NCI-H1930 (cell line): ENCODE measurements at places on chromosomes 4 and X.
A peak's percentile ranks its signal among the peaks of the same experiment; 100 is the strongest.

GRCh38 chrX:74262452-74263209 lies 41.3 kb upstream of the ZCCHC13 start:
- no peak for DNase-seq

DNA sequence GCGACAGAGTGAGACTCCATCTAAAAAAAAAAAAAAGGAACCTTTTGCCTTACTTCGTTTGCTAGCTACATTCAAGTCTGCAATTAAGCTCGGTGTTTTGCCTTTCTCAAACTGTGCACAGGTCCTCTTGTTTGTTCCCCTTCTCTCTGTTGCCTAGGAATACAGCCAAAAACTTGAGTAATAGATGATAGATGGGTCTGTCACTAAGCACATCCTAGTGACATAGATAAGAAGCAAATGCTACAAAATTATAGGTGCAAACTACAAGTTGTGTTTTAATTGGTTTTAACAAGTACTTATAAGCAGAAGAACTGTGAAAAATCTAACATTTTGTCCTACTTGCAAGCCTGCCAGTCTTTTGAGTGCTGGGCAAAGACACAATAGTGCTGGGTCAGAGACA lies 95.2 kb downstream of the SNCA start:
- no peak for DNase-seq

DNA sequence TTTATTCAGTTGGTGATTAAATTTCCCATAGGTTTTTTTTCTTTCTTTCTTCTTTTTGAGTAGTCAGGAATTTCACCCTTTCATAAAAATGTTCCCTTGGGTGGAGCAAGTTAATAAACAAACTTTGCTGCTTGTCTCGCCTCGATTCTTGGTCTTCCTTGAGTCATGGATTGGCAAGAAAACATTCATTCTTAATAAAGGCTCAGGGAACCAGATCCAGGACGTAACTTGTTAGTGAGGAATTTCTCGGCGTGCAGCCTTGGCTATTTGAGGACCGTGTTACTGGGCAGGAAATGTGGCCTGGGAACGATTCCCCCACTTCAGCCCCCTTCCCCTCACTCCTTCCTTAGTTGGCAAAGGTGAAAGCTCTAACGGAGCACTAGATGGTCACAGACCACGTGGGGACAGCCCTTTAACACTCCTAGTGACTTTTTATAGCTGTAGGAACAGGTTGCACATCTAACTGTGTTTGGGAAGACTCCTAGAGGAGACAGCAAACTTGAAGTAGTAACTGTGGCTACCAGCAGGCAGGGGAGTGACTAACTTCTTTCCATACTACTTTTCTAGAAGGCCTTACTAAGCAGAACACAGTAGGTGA lies 106.8 kb downstream of the UCHL1 start:
- no peak for DNase-seq

GRCh38 chrX:25755194-25755593 lies 382.9 kb upstream of the MAGEB18 start:
- DNase-seq, result no peak

GRCh38 chr4:41362621-41363383 lies 106.1 kb downstream of the UCHL1 start:
- no peak for DNase-seq

GRCh38 chr4:152676052-152676854 lies 3.5 kb downstream of the TMEM154 start:
- no peak for DNase-seq

GRCh38 chrX:109782994-109783700 lies 50.1 kb upstream of the ACSL4 start:
- no peak for DNase-seq

- no peak for DNase-seq
Measured at GRCh38 chr4:12729384-12729783, 754.8 kb downstream of the RAB28 start.

DNA sequence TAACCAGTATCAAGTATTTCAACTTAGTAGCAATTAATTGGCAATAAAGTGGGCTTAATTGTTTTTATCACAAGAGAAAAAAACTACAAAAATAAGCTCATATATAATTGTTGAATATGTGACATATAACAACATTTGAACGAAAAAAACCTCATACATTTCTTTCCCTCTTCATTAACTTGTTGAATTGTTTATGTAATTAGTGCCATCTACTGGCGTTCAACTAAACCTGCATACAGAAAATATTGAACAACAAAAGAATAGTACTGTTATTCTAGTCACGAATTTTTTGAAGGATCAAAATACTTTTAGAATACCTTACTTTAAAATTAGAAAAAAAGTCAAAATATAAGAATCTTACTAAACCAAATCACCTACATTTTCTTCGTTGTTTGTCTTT lies 586.5 kb upstream of the FTHL17 start:
- peak; percentile 4 for DNase-seq

DNA sequence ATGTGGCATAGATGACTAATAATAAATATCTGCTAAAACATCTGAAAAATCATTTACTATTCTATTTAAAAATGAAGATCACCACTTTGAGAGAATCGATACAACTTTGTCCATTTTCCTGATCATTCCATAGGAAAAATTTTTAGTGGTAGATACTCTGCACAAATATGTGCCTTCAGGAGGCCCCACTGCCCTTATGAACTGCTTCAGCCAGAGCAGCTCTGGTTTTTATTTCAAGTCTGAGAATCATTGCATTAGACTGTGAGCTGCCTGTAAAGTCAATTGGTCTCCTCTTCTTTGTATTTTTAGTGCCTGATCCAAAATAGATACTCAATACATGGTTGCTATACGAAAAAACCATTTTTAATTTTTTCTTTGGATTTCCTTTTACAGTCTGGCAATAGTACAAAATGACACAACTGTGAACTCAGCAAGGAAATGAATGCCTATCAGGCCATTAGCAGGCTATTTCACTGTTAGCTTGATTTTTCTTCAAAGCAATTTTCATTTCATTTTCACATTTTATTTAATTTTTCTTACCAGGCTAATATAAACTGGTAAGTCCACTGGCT lies 69.1 kb downstream of the SHISA3 start:
- DNase-seq, result no peak

GRCh38 chrX:29880977-29881376 lies 334.4 kb upstream of the MAGEB2 start:
- no peak for DNase-seq

- no peak for DNase-seq
Measured at GRCh38 chr4:99998062-99998867, 48.2 kb upstream of the H2AZ1 start.

GRCh38 chr4:79584902-79585301 lies 176.9 kb upstream of the GK2 start:
- DNase-seq, result no peak

- DNase-seq, result no peak
Measured at GRCh38 chr4:127936974-127937373, 28.0 kb downstream of the MFSD8 start.

- DNase-seq, result no peak
Measured at GRCh38 chrX:49111791-49112190, 11.7 kb downstream of the GPKOW start.

- DNase-seq, result no peak
Measured at GRCh38 chr4:1812720-1813119, 19.6 kb downstream of the FGFR3 start.

DNA sequence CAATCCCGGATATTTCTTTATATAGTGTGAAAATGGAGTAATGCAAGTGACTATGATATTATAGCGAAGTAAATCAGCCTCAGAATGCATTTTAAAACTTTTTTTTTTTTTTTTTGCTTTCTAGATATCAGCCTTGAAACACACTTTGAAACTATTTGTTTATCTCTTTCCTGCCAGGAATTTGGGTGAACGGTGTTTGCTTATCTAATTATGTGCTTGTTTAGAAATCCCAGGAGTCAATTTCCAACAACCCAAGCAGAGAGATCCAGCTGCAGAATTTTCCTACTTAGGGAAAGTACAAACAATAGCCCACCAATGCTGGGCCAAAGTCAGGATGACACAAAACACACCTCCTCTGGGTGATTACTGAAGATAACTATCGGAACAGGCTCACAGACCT lies 958.8 kb downstream of the PCDH18 start:
- DNase-seq, result no peak

- DNase-seq, result peak; percentile 5
Measured at GRCh38 chrX:46554942-46555341, 9.7 kb upstream of the ZNF674 start.

DNA sequence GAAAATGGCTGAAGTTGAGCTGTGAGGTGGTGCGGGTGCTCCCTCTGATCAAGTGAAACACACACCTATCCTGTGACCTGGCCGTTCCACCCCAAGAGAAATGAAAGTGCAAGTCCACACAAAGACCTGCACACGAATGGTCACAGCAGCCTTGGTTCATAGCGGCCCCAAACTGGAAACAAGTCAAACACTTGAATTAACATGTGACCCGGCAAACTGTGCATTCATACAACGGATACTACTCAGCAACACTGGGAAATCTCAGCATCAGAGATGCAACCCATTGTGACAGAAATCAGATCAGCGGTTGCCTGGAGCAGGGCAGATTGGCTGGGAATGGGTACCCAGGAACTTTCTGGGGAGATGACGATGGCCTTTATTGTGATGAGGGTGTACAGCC lies 7.6 kb downstream of the G6PD start:
- no peak for DNase-seq

- no peak for DNase-seq
Measured at GRCh38 chr4:128512767-128513322, 225.2 kb upstream of the PGRMC2 start.

GRCh38 chr4:167838686-167839085 lies 253.7 kb upstream of the ANXA10 start:
- DNase-seq, result no peak

DNA sequence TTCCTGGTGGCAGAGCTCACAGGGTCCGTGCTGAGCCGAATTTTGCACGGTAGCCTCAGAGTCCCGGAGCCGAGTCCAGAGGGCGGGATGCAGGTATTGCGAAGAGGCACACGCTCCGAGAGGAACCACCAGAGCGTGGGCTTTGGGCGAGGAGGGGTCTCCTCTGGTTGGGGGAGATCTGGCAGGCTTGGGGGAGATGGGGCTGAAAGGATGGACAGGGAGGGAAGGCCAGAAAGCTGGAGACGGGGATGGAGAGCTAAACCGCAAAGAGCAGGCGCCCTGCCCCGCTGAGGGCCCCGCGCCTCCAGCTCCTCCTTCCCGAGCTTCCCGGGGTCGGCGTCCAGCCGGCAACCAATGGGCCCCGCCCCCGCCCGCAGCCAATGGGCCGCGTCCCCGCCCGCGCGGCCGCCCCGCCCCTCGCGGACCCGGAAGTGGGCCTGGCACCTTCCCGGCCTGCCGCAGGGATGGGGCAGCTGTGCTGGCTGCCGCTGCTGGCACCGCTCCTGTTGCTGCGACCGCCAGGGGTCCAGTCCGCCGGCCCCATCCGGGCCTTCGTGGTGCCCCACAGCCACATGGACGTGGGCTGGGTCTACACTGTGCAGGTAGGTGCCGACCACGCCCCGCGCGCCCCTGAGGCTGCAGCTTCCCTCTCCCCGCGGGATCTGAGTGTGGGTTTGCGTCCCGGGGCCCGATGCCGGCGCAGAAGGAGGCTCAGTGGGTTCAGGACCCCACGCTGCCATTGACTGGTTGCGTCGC lies at the start of gene MAN2B2:
Gene MAN2B2, plus strand, starts transcription at position 443 of the 756 bp plus-strand sequence. Its CDS starts 22 bp downstream, at position 465.
- DNase-seq, result peak; percentile 70

DNA sequence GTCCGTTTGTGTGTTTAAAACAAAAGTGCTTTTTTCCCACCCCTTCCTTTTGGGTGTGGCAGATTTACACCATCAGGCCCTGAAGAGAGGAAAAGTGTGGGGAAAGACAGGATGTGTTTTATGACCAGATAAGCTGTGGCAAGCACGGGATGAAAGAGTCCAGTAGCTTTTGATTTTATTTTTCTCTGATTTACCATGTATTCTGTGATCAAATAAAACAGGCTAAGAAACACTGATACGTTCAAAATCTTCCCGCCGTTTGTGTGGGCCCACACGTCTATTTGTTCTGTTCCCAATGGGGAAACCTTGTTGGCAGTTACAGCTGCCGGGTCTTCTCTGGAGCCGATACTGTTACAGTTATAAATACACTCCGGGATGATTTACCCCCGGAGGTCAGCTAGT lies 10.8 kb downstream of the LRP2BP start:
- no peak for DNase-seq

GRCh38 chr4:29734343-29735213 lies 985.6 kb upstream of the PCDH7 start:
- DNase-seq, result no peak

- no peak for DNase-seq
Measured at GRCh38 chr4:15702941-15703403, at the start of gene BST1. Gene BST1 (plus strand): TSS chr4:15703065. CDS start chr4:15703145, 80 bp downstream.

- DNase-seq, result no peak
Measured at GRCh38 chr4:22474636-22475310, 41.1 kb downstream of the ADGRA3 start.

DNA sequence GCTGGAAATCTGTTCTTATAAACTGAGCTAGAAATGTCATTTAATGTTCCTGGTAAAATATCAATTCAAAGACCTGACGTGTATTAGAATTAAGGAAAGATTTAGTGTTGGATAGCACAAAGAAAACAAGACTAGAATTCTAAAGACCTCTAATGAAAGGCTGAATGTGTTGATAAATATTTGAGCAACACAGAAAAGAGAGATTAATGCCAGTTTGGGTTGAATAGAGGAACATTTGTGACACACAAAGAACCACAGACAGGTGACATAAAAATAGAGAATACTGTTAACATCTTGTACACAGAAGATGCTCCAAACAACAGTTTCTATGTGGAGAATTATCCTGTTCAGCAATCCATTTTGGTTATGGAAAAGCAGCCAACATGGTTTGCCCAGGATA lies 222.1 kb upstream of the GALNT7 start:
- peak; percentile 33 for DNase-seq

DNA sequence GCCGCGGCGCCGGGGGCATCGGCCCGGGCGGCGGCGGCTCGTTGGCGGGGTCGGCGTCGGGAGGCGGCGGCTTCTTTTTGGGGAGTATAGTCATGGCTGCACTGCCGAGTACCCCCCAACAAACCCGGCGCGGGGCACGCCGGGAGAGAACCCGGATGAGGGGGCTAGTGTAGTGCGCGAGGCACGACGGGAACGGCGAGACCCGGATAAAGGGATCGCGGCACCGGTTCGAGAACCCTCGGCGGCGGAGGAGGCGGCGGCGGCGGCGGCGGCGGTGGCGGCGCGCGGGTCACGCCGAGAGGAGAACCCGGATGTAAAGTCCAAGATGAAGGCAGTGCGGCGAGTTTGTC lies at the start of gene OTUD5:
Gene OTUD5, minus strand, starts transcription at position 131 of the 350 bp plus-strand sequence. Its CDS starts 37 bp downstream, at position 94.
- DNase-seq, result peak; percentile 57

GRCh38 chrX:97367125-97367524 lies 483.4 kb downstream of the RPA4 start:
- DNase-seq, result no peak

- DNase-seq, result no peak
Measured at GRCh38 chrX:100315566-100315965, 94.5 kb downstream of the PCDH19 start.

- DNase-seq, result peak; percentile 3
Measured at GRCh38 chr4:87543835-87544461, 14.8 kb upstream of the SPARCL1 start.

GRCh38 chr4:15945516-15945915 lies 7.0 kb upstream of the FGFBP1 start:
- no peak for DNase-seq
